Hematopoietic multipotent progenitor cell treated with erythropoietin and hydrocortisone succinate and interleukin-3 and kit ligand, for 17 days (in vitro differentiated cells): ENCODE measurements at places on chromosomes 13 and 19.

DNA sequence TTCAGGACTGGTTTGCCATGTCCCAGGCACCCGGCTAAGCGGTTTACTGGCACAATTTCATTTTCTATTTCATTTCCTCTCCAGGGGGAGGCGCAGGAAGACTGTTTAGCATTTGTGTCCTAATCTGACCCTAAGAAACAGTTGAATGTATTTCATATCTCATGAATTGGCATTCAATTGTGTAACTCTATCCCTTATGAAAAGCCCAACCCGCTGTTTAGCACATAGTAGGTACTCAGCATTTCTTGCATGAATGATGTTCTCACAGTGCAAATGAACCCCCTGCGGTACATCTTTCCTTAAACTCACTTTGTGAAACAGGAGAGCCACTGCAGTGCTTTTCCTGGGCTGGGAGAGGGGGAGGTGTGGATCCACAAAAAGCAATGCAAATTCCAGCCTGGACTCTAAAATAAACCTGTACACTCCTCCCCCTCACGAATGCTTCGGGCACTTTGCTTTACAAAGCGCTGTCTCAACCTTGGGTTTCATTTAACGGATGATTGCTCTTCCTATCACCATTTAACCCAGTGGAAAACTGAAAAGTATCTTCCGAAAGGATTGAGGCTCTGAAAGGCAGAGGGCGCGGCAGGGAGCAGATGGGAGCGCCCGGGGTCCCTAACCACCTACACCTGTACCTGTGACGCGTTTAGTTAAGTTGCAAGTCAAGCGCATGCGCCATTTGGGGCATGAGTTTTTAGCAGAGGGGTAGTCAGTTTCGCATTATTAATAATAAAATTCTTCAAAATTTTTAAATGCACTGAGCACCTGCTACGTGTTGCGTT is 1.2 kb upstream of the EEF2 start:
- peak; percentile 89 for DNase-seq

DNA sequence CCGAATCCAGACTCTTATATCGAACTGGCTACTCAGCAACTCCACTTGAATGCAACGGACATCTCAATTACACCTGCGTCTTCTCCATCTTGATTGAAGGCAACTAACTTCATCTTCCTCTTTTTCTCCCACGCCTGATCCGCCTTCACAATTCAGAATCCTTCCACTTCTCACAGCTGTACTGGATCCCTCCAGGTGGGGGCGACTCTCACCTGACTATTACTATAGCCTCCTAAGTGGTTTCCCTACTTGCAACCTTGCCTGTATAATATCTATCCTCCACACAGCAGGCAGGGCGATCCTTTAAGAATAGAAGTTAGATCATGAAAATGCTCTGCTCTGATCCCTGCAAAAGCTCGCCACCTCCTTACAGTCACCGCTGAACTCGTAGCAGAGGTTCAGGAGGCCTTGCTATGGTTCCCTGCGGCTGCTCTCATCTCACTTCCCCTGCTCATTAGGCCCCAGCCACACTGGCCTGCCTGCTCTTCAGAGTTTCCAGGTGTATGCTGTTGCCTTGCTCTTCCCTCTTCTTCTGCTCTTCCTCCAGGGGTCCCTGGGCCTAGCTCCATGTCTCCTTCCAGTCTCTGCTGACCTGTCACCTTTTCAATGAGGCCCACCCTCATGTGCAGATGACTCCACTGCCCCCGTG is 31.9 kb downstream of the RFXAP start:
- DNase-seq, result no peak

- DNase-seq, result peak; percentile 85
Measured at GRCh38 chr19:45779231-45780145, 2.8 kb downstream of the DMPK start.

GRCh38 chr19:3573162-3573857 is 566 bp downstream of the HMG20B start:
- DNase-seq, result no peak

GRCh38 chr13:95247852-95248251 is 53.4 kb downstream of the ABCC4 start:
- DNase-seq, result no peak

DNA sequence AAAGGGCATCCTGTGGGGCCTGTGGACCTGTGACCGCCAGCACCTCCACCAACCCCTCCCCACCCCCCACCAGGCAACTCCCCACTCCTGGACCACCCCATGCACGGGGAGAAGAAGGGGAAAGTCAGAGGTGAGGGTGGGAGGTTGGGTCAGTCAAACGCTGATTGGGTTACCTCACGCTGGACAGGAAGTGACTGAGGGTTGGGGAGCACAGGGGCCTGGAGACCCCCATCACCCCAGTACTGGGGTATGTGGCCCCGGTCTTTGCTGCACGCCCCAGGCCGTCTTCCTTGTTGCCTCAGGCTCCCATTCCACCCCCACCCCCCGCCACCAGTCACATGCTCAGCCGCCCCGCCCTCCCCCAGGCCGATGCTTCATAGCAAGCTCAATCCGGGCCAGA is 59.0 kb downstream of the COLGALT1 start:
- no peak for DNase-seq

DNA sequence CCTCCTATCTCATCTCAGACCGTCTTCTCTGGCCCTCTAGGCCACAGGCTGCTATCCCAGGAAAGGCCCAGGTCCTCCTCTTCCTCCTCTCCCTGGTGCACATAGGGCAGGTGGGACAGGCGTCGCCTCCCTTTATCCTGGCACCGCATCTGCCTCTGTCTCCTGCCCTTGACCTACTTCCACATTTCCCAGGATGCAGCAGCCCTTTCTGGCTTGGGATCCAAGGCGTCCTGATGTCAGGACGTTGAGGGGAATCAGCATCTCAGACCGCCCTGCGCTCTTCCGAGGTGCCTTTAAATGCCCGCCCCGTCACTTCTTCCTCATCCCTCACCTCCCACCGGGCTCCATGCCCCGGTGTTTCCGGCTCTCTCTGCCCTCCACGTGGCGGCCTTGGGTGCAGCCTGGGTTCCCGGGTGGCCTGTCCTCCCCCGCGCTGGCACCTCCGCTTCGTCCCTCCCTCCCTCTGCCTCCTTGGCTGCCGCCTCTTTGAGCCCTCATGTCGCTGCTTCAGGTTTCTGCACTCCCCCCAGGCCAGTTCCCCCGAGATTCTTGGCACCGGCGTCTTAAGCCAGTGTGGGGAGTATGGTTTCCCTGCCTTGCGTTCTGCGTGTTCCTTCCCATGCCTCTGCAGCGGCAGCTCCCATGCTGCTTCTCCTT is 66.3 kb downstream of the KDM4B start:
- DNase-seq, result no peak

DNA sequence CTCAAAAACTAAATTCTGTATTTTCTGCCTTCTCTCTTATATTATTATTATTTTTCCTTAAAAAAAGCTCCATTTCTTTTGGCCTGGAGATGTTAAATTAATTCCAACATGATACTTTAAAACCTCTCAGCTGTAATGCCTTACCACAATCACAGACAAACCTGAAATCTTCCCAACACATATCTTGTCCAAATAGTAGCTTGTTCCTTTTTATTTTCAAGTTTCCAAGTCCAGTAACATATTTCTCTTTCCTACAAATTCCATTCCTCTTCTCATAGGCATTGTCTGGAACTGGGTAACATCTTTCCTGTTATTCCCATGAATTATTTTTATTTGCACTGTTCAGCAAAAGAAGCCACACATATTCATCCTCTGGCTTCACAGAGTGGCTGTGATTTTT is 137.0 kb downstream of the SLITRK6 start:
- no peak for DNase-seq

DNA sequence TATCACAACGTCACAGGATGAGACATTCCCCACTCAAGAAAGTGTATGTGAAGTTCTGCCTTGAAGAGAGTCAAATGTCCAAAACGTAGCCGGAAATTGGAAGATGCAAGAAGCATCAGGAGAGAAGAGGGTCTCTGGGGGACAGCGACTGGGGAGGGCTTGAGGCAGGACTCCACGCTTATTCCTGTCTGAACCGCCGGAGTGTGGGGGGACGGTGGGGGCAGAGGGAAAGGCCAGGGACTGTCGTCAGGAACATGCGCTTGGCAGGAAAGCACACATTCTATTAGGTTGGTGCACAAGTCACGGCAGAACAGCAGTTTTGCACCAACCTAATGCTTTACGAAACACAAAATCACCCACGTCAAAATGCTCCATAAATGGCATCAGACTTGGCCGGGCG is 95.3 kb upstream of the TM9SF2 start:
- DNase-seq, result no peak

GRCh38 chr13:42686165-42686564 is 95.2 kb upstream of the FAM216B start:
- no peak for DNase-seq

DNA sequence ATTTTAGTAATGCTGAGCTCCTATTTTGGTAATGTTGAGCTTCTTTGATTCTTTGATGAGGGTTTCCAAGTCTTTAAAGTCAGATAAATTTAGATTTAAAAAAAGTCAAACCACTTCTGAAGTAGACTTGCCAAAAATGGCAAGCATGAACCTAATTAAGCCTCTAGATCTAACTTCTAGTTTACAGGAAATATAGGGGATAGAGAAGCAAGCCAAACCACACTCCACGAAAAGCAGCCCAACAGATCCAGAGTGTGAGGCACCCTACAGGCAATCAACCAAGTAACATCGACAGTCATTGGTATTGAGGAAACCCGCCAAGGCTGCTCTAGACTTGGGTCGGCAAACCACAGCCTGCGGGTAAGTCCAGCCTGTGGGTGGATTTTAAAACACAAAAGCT is 3.7 kb downstream of the GGACT start:
- DNase-seq, result no peak

- DNase-seq, result no peak
Measured at GRCh38 chr19:48348045-48348444, 15.7 kb downstream of the TMEM143 start.

- no peak for DNase-seq
Measured at GRCh38 chr13:35131471-35131870, 189.4 kb downstream of the NBEA start.

- no peak for DNase-seq
Measured at GRCh38 chr19:56837004-56837403, 3.5 kb downstream of the PEG3 start.

DNA sequence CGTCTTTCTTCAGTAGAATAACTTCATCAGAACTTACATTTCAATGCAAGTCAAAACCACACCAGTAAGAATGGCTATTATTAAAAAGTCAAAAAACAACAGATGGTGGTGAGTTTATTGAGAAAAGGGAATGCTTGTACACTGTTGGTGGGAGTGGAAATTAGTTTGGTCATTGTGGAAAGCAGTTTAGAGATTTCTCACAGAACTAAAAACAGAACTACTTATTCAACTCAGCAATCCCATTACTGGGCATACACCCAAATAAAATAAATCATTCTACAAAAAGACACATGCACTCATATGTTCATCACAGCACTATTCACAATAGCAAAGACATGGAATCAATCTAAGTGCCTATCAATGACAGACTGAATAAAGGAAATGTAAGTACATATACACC is 231.2 kb downstream of the NHLRC3 start:
- DNase-seq, result no peak

GRCh38 chr13:45441633-45442032 is 23.1 kb upstream of the COG3 start:
- no peak for DNase-seq

DNA sequence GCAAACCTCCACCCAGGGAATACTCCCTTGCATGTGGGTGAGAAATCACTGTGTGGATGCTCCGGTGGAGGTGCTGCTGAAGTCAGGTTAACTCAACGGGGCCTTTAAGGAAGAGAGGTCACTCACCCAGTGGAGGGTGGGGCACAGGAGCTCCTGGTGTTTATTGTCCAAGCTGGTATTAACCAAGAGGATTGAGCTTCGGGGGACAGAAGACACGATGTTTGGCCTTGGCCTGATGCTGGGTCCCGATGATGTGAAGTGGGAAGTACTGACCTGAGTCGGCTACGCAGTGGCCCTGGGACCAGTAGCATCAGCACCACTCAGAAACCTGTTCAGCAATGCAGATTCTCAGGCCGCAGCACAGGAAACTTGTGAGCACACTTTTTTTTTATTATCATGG is 85.7 kb upstream of the WASF3 start:
- DNase-seq, result no peak

- DNase-seq, result no peak
Measured at GRCh38 chr13:94394723-94395122, 84.8 kb downstream of the DCT start.

DNA sequence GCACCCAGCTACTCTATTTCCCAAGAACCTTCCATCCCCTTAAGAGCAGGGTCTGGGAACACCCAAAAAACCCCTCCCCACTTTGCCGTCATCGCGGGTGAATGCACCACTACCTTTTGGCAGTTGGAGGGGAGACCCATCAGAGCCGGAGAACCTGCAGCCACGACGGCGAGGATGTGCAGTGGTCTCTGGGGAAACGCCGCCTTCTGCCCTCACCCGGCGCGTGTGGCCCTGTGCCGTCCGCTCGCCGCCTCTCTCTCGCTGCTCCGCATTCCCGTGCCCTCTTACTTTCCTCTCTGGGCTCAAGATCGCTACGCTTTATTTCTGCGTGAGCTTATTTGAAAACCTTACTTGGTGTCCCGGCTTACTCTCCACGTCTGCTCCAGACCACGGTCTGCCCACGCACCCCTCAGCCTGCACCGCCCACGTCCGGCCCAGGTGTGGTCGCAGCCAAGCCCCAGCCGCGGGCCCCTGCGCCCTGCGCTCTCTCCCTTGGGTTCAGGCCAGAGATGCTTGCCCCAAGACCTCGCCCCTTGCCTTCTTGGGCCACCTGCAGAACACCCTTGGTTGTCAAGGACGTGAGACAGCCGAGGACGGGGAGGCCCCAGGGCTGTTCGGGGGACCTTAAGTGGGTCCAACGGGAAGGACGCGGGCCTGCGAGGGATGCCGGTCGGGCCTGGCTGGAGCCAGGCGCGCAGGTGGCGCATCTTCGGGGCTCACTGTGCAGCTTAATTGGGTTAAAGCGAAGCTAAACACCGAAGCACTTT is 2.0 kb upstream of the MAB21L1 start:
- DNase-seq, result no peak

GRCh38 chr19:29896802-29897201 is 45.2 kb upstream of the URI1 start:
- DNase-seq, result no peak

GRCh38 chr13:21435687-21436151 is 23.4 kb downstream of the ZDHHC20 start:
- DNase-seq, result peak; percentile 66

DNA sequence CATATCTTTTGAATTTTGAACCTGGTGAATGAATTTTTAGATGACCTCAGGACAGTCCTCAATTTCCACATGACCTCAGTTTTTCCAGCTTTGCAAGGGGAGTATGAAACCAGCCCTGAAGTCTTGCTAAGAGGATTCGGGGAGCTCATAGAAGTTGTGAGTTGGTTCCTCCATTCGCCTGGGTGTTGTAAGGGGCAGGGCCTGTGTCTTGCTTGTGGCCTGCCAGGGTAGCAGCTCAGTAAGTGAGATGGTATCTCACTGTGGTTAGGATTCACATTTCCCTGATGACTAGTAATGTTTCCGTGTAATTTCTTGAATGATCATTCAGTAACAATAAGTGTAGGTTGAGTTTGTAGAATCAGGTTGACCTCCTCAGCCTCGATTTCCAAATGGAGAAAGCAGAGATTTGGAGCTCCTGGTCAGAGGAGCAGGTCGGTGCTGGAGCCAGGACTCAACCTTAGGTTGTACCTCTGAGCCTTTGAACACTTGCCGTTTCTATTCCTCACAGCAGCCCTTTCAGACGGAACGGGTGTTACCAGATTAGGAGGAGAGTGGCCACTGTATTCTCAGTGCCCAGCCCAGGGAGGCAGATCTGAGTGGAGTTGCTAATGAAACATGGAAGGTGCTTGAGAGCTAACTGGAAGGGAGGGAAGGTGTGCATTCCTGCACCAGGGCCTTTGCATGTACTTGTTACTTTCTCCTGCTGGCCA is 14.6 kb downstream of the NACC1 start:
- DNase-seq, result no peak
